HFF-Myc (cell line): ENCODE measurements at places on chromosomes 13 and 19.

- DNase-seq, result no peak
Observed at GRCh38 chr13:63166345-63166744, 1750.7 kb upstream of the PCDH20 start.

DNA sequence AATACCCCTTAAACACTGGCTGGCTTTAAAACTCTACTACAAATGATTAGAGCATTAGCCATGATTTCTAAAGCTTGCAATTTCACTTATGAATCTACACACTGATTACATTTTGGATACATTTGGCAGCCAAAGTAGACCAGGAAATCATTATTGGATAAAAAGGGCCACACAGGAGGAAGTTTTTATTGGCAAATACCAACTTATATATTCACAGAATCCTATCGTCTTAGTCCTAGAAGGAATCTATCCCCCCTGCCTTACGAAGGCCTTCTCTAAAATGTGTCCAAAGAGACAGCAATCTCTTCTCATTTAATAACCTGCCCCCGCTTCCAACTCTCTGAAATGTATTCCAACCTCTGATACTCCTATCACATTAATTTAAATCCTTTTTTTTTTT is 52.5 kb downstream of the KLF5 start:
- DNase-seq, result no peak

- DNase-seq, result no peak
Observed at GRCh38 chr19:58468216-58468839, 1.4 kb downstream of the ZNF324 start.

GRCh38 chr19:44848812-44849447 is 2.8 kb downstream of the NECTIN2 start:
- no peak for DNase-seq

GRCh38 chr19:21604951-21605476 is 99.6 kb downstream of the ZNF429 start:
- no peak for DNase-seq

GRCh38 chr19:57302727-57303401 is 17.4 kb upstream of the ZNF543 start:
- DNase-seq, result no peak

GRCh38 chr13:110531671-110532083 is 29.8 kb downstream of the RAB20 start:
- no peak for DNase-seq

DNA sequence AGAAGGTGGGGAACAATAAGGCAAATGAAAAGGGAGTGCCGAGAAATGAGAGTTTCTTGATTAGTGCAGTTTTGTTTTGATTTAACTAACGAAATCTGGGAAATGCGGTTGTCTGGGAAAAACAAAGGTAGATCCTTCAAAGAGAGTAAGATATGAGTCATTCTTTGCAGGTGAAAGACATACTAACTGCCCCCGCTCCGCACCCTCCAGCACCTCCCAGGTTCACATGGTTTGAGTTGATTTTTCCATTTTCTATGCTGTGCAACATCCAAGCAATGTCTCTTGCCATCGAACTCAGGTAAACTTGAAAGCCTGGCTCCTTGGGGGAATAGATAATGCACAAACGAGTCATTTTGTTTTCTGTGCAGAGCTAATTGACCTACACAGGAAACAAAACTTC is 84.1 kb upstream of the KLF12 start:
- DNase-seq, result no peak

DNA sequence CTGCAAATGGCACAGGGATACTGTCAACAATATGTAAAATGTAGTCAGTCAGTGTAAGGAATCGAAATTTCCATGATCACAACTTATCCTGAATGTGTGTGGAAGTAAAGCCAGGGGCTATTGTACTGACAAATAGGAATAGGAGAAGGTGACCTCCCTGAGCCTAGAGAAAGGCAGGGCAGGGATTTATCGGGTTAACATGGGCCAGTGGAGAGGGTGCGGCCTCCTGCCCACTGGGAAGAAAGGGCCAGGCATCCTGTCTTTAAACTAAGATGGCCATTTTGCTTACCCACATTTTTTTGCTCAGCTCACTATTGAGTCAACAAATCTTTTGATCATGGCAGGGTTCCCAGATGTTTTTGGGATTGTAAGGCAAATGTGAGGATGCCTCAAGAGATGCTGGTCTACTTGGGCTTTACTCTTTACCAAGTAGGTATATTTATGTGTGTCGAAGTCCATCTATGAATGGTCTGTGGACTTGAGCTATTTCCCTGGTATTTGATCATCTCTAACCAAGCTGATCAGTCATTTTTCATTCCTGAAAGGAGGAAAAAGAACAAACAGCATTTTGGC is 116.6 kb upstream of the RNF113B start:
- no peak for DNase-seq

- no peak for DNase-seq
Observed at GRCh38 chr13:92101801-92102200, 703.4 kb downstream of the GPC5 start.

- no peak for DNase-seq
Observed at GRCh38 chr13:78603240-78603957, at the start of gene POU4F1. Gene POU4F1 (minus strand): TSS chr13:78603552. CDS start chr13:78603326, 226 bp downstream.

DNA sequence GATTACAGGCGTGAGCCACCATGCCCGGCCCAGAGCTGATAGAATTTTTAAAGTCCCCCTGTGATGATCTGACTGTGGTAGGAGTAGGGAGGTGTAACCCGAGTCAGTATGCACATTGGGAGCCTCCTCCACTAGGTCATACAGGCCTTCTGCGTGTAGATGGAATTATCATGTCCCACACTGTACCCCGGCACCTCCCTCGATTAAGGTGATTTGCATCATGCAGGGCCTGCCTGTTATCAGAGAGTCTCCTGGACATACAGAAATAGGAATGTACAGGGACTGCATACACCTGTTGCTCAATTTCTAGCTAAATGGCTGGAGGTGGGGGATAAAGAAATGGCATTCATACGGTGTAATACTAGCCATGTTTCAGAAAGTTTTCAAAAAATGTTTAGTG is 922 bp upstream of the ERVK3-1 start:
- no peak for DNase-seq

GRCh38 chr13:91540158-91540736 is 141.8 kb downstream of the GPC5 start:
- DNase-seq, result no peak

- DNase-seq, result no peak
Observed at GRCh38 chr13:77029436-77029835, 2.5 kb upstream of the FBXL3 start.
